ENCODE measurements at places on chromosomes 11 and 22. TPM values are rescaled to one million over a fixed set of nuclear protein-coding genes. Genes with fewer than 3 reads are reported as not detected.
A peak's percentile ranks its signal among the peaks of the same experiment; 100 is the strongest.

GRCh38 chr11:122632181-122632824, 23.2 kb upstream of the UBASH3B start:
- no peak for DNase-seq

- no peak for DNase-seq
Measured at GRCh38 chr22:37126882-37127281, 17.4 kb upstream of the TMPRSS6 start.

DNA sequence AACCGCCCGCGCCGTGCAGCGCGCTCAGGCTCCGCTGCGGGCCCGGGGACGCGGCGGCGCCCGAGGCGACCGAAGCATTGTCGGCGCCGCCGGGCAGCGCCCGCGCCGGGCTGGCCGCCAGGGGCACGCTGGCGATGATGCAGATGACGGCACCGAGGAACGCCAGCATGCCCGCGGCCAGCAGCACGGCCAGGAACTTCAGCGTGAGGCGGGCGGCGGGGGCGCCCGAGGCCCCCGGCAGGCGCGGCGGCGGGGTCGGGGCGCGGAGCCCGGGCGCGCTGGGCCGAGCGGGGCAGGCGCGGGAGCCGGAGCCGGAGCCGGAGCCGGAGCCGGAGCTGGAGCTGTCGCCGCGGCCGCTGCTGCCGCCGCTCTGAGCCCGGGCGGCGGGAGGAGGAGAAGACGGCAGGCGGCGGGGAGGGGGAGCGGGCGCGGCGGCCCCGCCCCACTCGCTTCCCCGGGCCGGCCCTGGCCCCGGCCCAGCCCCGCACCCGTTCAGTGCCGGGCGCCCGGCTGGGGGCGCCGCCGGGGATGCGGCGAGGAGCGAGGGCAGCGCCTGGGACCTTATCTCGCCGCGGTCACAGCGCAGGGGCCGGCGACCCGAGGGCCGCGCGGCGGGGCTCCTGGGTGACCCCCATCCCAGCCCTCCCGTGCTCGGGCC, at the start of gene NPTXR:
NPTXR (minus strand) TSS at position 372 of the 658 bp plus-strand sequence.
- peak; percentile 70 for DNase-seq

DNA sequence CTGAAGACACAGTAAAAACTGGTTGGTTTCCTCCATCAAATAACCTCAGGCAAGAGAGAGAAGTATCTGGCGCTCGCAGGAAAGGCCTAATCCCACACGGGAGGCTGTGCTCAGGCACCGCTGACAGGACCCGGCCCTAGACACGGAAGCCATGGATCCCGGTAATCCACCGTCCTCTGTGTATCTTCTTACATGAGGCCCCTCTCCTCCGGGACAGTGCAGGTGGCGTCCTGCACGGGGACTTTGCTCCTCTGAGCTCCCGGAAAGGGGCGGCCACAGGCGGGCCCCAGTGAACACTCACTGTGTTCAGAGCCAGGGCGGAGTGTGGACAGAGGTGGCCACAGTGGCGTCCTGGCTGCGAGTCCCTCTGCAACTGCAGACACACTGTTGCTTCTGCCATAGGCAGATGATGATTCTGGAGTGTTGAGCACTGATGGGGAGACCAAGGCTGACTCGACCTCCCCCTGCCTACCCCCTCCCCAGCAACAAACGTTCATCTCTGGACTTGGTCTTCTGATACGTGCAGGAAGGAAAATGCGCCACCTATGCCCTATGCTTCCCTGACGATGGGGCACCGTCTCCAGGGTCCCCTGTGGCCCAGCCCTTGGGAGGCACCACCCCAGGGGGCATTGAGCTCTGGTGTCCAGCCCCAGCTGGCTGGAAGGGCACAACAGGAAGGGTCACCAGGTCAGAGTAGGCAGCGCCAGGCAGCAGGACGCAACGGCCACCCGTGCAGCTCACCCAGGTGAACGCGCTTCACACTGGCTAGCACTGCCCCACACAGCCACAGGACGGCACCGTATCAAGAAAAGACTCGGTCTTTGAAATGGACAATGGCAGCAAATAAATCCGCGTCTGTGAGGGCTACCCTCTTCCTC, 95.7 kb downstream of the TRMU start:
- no peak for DNase-seq

DNA sequence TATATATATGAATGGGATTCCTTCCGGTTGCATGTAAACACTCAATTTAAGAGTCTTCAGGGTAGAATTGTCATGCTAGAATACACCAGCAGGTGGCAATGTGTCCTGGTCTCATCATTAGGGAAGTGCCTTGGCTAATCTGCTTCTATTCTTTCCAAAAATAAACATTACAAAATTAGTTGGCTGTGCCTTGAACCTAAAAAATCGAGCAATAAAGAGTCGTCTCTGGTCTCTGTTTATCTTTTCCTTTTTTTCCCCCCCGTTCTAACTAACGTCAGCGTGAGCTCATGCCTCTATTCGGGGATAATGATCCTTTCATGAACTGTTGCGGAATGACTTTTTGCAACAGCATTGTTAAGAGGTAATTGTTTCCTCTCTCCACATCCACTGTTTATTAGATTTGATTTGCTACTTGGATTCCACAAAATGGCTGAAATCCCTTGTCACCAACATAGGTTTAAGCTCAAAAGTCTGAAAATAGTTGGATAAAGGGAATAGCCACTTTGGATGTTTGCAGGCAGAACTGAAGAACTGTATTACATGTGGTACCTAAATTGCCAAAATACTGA, 1.2 kb upstream of the ARHGEF12 start:
- peak; percentile 64 for DNase-seq

GRCh38 chr11:130323452-130324450, 9.0 kb upstream of the ZBTB44 start:
- DNase-seq, result no peak

DNA sequence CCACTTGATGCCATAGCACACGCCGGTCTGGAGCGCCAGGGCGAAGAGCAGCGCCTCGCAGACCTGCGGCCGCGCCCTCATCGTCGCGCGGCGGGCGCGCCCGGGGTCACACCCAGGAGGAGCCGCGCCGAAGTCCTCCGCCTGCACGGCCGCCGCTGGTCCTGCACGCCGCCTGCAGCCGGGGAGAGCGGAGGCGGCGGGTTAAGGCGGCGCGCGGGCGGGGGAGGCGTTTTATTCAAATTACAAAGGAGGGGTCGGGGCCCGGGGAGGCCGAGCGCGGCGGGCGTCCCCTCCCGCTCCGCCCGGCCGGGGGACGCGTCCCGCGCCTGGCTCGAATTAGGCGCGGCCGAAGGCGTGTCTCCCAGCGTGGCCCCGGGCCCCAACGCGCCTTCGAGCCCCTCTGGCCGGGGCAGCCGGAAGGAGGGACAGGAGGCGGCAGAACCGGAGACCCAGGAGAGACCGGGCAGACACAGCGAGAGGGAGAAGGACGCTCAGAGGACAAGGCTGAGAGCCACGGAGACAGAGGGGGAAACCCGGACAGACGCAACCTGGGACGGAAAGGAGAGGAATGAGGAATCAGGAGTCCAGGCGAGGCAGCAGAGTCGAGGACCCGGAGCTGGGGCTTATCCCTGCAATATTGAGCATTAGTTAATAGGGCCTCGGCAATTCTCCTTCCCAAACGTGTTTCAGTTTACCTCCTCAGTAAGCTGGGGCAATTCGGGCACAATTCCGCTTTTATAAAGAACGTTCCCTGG, at the start of gene WNT11:
WNT11 (minus strand) TSS at position 176 of the 755 bp plus-strand sequence; CDS start at position 81, 95 bp downstream.
- DNase-seq, result peak; percentile 61

DNA sequence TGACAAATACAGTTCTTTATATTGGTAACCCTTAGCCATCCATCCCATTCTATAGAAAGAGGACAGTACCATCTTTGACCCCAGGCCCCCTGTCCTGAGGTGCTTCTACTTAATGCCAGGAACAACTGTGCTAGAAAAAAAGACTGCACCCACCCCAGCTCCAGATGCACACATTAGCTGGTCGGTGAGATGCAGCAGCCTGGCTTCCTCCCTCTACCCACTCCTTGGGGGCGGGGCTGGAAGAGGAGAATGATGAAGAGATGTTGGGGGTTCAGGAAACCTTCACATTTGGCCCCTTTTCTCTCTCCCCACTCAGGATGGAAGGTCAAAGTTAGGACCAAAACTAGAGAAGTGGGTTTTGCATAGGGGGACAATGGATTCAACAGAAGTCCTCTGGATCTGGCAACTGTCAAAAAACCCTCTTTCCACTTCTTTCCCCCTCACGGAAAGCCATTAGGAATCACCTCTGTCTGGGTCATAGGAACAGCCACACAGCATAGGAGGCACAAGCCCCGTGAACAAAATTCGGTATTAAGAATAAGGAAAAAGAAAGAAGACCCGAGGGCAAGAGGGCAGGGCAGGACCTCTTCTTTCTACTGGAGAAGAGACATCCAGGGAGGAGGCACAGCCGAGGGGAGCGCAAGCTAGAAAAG, 755 bp downstream of the NRIP3 start:
- DNase-seq, result no peak

DNA sequence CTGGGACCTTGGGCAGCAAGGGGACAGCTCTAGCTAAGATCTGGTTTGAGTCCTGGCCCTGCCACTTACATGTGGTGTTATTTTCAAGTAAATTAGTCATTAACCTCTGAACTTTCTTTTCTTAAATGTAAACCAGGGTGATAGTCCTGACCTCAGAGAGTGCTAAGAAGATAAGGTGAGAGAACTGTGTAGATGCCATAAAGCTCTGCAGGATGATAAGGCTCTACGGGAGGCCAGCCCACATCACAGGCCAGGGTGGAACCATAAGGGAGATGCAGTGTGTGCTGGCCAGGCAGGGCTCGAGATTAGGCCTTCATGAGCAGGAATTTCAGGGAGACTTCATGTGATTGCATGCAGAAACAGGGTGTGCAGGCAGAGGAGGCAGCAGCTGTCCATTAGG, 24.2 kb downstream of the NECTIN1 start:
- no peak for DNase-seq

GRCh38 chr11:130131961-130132850, 27.4 kb upstream of the ST14 start:
- no peak for DNase-seq

The HBE1 gene
- polyA plus RNA-seq, result not detected

DNA sequence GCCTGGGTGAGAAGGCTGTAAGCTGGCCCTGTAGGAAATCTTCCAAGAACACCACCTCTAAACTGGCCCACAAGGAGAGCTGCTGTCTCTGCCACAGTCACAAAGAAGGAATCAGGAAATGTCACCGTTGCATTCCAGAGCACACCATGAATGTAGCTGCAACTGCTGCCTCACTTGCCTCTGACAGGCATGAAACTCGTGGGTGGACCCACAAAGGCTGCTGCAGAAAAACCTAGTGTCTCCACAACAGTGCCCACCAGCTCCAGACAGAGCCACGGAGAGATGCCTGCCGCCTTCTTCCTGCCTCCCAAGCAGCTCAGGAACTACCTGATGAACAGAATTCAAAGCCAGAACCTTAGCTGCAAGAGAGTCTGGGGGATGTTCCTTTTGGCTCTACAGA, 10.5 kb downstream of the DNAJB13 start:
- no peak for DNase-seq

DNA sequence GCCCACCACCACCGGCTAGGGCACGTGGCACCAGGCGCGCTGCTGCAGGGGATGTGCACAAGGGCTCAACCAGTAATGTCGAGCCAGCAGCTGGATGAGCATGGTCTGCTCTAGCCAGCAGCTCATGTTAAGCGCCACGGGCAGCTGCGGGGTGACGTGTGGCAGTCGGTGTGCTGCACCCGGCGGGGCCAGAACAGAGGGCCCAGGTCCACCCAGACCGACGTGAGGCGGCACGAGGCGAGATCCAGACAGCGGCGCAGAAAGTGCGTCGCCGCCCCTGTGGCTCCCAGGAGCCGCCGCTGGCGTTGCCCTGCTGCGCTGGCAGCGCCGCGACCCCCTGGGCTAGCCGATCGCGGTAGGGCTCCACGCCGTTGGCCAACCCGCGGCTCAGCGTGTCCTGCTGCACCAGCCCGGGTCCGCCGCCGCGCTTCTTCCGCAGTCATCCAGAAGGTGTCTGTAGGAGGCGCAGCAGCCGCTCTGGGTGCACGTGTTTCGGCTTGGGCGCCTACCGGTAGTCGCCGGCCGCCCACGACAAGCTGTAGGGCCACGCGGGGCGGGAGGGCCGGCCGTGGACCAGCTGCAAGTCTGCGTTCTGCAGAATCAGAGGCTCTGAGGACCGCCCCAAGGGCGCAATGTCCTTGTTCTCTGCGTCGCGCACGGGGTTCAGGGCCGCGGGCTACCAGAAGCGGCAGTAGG, 4.6 kb upstream of the GALR3 start:
- DNase-seq, result peak; percentile 71

DNA sequence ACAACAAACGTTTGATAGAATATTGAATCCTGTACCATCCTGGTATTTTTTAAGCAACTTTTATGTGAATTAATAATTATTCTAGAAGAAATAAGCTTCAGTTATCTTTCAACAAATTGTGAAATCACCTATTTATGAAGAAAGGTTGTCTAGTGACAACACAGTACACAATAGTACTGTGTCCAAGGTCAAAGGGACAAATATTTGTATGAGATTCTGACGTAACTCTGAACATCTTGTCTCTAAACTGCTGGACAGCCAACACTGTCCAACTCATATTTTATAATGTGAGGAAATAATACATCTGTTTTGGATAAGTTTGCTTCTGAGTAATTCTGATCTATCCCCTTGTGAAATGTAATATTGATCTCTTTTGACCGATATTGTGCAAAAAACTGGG, 18.9 kb downstream of the CASP5 start:
- no peak for DNase-seq

DNA sequence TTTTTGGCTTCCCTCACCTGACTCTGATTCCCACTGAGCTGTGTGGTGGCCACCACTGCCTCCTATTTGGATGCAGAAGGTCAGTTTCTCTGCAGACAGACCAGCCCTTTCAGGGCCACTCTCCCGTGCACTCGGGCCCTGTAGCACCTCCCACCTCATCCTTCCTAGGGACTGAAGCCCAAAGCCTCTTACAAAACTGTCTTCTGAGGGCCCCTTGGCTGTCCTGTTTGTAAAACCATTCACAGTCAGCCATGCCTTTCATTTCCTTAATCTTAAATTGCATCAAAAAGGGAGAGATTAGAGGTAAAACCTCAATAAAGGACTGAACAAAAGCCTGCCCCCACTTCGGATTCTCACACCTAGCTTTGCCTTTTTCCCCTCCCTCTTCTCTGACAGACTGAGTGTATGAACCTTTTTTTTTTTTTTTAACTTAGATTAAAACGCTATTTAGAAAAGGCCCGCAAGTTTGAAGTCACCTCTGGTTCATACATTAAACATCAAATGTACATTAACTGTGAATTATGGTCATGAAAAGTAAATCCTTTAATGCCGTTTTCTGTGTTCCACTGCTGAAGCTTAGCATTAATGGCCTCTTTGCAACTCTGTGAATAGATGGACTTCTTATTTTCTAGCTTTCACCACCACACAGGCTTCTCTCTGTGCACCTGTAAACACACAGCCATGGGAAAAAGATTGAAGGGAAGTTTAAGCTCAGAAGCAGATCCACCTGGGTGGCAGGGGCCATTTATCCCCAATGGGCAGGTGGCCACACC, 247.2 kb upstream of the CADM1 start:
- no peak for DNase-seq

GRCh38 chr22:44093791-44094190, 69.7 kb downstream of the PARVB start:
- no peak for DNase-seq

The MUC6 gene
- 0.06 TPM for polyA plus RNA-seq
